ENCODE measurements at places on chromosomes 16 and 17.
A peak's percentile ranks its signal among the peaks of the same experiment; 100 is the strongest.

GRCh38 chr16:9050102-9050830 is 41.2 kb upstream of the HAPSTR1 start:
- DNase-seq = no peak

GRCh38 chr16:51407199-51407598 is 256.1 kb upstream of the SALL1 start:
- no peak for DNase-seq

DNA sequence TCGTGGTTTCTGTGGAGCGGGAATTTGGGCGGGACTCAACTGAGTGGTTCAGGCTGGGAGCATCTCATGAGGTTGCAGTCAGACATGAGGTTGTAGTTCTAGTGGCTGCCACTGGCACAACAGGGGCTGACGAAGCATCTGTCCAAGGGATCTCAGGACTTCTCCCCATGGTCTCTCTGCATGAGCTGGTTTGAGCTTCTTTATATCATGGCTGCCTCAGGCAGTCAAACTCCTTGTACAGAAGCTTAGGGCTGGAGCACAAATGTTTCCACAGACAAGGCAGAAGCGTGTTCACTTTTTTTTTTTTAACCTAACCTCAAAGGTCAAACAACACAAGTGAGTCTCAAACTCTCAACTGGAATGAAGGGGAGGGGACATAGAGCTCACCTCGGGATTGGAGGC is 243.3 kb downstream of the MSI2 start:
- DNase-seq = no peak

- no peak for DNase-seq
These were observed 13.1 kb upstream of the PRR35 start for GRCh38 chr16:546909-547770.

DNA sequence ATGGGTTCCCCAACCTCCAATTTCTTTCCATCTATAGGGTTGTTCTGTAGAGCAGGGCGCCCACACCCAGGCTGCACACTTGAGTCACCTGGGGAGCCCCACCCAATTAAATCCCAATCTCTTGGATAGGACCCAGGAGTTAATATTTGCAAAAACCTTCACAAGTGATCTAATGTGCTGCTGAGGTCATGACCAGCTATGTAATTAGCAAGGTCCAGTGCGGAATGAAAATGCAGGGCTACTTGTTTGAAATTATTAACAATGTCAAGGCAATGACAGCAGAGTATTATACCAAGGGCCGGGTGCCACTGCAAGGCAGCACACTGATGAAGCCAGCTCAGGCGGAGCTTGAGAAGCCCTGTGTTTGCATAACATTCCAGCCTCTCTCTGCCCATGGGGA is 302.7 kb downstream of the MAF start:
- no peak for DNase-seq

GRCh38 chr17:55005520-55005919 is 37.0 kb downstream of the STXBP4 start:
- peak; percentile 10 for DNase-seq

GRCh38 chr17:12107905-12108304 is 87.2 kb downstream of the MAP2K4 start:
- no peak for DNase-seq

Data from Panc1 (cell line).